Caki2 (cell line): ENCODE measurements at places on chromosomes 2 and 18.

GRCh38 chr18:31491586-31491985 lies 6.4 kb upstream of the DSG2 start:
- no peak for DNase-seq

- DNase-seq: no peak
Observed at GRCh38 chr2:178377046-178377445, 73.9 kb downstream of the PRKRA start.

GRCh38 chr18:26547646-26548414 lies 523 bp downstream of the KCTD1 start:
- peak; percentile 39 for DNase-seq

DNA sequence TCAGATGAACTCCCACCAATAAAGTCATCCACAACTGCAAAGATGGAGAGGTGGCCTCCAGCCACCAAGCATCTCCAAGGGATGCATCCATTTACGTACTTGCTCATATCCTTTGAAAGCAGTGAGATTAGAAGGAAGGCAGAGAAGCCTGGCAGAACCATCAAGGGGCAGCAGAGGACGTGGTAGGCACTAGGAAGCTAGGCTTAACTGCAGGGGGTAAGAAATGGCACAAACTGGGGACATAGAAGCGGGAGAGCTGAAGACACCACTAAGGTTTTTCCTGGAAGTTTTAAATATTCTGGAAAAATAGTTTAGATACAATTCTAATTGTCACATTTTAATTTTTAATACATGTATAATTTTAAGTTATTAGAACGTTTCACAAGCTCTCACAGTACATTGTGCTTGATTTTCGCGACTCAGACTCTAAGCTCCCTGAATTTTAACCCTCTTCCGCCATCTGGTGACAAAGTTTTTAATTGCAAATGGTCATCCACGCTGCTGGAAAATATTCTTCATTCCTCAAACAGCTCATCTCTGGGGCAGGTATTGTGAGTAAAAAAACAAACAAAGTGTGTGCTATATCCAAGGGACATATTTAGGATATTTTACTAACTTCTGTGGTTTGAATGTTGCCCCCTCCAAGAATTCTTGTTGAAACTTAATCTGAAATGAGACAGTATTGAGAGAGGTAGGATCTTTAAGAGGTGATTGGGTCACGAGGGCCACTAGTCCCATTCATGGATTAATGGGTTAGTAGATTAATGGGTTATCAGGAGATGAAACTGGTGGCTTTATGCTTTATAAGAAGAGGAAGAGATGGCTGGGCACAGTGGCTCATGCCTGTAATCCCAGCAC lies 1.6 kb upstream of the PSTPIP2 start:
- DNase-seq: peak; percentile 56

GRCh38 chr18:73286584-73286983 lies 418.8 kb upstream of the NETO1 start:
- DNase-seq: no peak

GRCh38 chr18:25726298-25726697 lies 364.1 kb downstream of the SS18 start:
- DNase-seq: no peak

DNA sequence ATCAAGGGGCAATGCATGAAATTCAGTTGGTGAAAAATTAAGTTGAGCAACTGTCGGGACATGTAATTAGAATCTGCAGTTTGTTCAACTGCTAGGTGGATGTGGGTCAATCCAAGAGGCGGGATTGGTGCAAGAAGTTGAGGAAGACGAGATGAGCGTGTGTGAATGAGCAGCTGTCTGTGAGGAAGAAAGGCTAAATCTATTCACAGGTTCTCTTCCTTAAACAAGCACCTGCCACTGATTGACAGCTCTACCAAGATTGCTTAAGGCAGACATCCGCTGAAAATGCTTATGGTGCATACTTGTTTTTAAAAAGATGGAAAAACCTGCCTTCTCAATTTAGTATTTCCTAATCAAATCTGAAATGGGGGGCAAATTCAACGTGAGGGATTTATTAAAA lies 323.4 kb upstream of the THUMPD2 start:
- DNase-seq: no peak

- DNase-seq: no peak
Observed at GRCh38 chr2:223626716-223627115, 24.6 kb upstream of the SCG2 start.

GRCh38 chr18:63775166-63775730 lies at the start of gene SERPINB7:
Gene SERPINB7 (plus strand): TSS chr18:63775418. CDS start chr18:63782373, 6,955 bp downstream.
- no peak for DNase-seq

GRCh38 chr18:40004246-40004645 lies 1950.8 kb upstream of the PIK3C3 start:
- DNase-seq: no peak

DNA sequence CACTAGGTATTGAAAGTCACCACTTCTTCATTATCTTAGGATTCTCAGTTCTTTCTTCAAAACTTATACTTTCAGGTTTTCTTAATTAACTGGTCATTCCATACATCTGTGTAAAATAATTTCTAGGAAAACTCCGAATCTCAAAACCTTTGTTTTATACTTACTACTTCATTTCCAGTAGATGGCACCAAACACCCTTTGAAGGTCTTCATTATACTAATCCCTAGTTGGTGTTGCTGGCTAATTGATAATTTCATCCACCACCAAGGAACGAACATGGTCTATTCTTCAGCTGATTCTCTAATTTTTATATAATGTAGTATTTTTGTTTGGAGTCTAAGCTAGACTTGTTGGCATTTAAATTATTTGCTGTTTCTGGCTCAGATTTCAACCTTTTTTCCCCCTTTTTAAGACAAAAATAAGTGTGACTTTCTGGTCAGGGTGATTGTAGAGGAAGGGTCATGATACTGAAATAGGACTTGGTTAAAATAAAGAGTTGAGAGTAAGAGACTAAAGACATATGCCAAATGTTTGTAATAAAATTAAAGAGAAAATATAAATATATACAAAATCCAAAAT lies 2.8 kb upstream of the MXD1 start:
- DNase-seq: no peak

DNA sequence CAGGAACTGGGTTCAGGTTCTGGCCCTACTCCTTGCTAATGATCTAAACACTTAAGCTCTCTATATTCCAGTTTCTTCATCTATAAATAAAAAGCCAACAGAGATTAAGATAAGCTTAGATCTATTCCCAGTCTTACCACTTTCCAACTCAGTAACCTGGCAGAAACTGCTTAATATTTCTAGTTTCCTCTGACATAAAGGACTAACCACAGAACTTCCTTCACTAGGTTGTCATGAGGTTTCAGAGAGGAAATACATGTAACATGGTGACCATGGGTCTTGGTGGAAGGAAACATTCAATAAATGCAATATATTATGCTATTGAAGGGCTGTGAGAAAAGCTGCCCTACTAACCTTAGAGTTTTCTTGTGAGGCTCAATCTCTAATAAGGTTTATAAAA lies 114.4 kb upstream of the PDE1A start:
- no peak for DNase-seq

DNA sequence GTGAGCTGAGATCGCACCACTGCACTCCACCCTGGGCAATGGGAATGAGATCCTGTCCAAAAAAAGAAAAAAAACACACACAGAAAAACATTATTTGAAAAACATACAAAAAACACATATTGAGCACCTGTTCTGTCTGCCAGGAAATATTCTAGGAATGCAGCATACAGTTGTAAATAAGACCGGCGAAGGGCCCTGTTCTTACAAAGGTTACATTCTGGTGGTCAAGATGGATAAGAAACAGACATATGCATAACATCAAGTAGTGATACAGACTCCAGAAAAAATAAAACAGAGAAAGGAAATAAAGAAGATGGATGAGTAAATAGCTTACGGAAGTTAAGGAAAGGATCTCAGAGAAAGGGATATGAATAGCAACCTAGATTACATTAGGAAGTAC lies 159.8 kb downstream of the GALNT3 start:
- no peak for DNase-seq

DNA sequence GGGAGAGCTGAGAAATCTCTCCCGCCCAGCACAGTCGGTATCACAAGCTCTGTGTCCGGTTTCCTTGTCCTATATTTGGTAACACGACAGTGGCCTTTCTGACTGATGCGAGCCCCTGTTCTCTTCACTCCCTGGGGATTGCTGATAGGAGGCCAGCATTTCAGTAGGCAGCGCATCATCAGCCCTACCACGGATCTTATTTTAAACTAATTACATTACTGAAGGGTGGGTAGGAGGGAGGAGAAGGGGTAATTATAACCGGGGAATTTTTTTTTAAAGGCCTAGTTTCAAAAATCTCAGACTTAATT lies 125.6 kb upstream of the LGALSL start:
- no peak for DNase-seq

DNA sequence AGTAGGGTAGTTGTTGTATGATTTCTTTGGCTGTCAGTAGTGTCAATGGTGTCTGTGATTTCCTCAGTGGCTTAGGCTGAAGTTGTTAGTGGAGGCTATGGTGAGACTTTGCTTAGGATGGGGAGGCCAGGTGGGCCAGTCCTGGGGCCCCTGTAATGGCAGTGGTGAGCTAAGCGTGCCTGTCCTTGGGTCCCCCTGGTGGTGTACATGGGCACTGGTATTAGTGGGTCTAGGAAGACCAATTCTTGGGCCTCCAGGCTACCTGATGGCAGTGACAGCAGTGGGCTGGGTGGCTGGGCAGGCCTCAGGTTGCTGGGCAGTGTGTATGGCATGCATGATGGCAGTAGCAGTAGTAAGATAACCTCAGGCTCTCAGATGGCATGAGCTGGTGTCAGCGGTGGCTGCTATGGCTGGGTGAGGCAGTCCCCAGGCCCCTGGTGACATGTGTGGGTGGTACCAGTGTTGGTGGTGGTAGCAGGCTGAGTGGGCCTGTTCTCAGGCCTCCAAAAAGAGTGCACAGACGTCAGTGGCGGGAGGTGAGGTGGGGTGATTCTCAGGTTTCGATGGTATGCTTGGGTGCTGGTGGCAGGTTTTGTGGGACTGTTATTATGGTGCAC lies 103.2 kb downstream of the KLHL14 start:
- no peak for DNase-seq

DNA sequence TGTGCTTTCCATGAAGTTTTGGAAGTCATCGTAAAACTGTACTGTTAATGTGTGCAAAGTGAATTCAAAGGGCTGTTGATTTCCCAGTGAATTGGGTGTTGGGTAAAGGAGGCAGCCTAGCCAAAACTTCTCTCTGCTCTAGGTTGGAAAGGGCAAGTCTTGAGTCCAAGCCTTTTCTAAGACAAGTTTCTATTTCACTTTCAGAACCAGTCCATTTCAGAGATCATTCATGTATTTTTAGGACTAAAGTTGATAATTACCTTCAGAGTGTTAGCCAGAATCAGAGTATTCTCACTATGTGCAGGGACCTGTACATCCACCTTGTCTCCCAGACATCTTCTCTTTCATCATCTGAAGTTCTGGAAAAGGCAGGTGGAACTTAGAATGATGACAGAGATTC lies 636.1 kb upstream of the KLHL29 start:
- DNase-seq: no peak

- peak; percentile 19 for DNase-seq
Observed at GRCh38 chr2:71129114-71129901, 721 bp downstream of the MCEE start.

DNA sequence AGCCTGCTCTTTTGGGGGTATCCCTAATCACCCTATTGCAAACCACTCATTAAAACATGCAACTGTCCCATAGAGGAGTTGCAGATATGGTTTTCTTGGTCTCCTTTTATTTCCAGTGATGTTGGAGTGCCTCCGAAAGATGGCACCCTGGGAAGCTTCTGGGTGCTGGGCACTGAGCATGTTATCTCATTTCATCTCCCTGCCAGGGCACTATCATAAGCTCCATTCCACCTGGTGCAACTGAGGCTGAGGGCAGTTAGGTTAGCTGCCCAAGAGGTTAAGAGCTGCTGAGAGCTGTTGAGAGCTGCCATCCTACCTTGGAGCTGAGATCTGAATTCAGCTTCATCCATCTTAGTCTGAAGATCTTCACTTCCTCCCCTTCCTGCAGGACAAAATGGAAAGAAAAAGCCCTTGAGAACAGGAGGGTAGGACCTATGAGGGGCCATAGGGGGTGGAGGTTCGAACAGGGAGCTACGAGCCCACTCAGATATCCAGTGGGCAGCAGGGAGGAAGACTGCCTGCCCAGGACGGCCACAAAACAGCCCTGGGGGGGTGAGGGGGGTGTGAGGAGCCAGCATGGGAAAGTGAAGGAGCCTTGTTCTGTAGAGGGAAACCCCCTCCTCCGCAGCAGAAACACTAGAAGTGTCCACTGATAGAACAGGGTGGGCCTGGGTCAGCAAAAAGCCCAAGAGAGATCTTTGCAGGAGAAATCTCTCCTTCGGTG lies 202.5 kb downstream of the ZFP36L2 start:
- no peak for DNase-seq

DNA sequence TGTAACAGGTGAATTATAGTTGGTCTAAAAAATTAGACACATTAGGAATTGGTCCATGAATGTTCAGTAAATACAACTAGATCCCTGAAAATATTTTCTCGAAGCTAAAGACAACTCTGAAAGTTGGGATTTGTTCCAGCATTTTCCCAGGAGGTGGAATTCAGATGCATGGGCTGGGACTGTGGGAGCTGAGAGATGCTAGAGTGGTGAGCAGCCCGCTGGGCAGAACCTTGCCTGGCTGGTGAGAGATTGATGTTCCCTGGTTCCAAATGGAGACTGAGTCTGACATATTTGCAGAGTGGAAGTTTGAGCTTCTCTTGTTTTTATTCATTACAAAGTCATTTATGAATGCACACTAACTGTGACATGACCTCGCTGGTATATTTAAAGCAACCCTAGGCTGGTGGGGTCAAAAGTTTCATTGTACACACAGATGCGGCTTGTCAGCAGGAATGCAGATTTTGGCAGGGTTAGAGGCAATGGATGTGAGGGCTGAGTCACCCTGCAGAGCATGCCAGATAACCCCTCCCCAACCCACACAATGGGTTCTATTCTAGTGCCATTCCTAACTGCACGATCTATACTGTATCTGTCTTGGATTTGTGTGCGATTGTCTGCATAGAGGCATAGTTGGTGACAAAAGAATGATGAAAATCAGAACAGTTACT lies 23.5 kb upstream of the TMEM178A start:
- no peak for DNase-seq

- no peak for DNase-seq
Observed at GRCh38 chr2:120938045-120938771, 202.5 kb downstream of the GLI2 start.

- no peak for DNase-seq
Observed at GRCh38 chr2:65120990-65121693, 8.8 kb downstream of the RAB1A start.

DNA sequence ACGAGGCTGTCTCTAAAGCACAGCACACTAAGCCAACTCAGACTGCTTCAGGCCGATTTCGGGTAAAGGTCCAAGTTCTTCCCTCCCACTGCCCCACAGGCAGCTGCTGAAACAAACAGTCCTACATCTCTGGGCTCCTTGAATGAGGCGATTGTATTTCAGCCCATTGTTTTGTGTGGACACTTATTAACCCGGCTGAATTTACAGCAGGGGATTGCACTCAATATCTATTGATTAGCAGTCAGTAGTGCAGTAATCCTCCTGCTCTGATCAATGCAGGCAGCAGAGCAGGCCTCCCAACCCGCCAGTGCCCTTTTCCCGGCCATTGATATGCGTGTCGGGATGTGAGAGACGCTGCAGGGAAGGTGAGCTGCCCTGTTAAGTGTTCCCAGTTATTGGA lies 330.1 kb downstream of the CMPK2 start:
- DNase-seq: no peak
